Activated CD4-positive, CD25-positive, alpha-beta regulatory T cell treated with anti-CD3 and anti-CD28 coated beads, Interleukin-2, amount 50 U/mL, for 24 hours (primary cell): ENCODE measurements at places on chromosomes 4 and X.

GRCh38 chr4:137640838-137641158, 108.5 kb upstream of the PCDH18 start:
- no peak for ATAC-seq

- no peak for ATAC-seq
These were observed 66.3 kb downstream of the DCUN1D4 start for GRCh38 chr4:51909236-51909703.

DNA sequence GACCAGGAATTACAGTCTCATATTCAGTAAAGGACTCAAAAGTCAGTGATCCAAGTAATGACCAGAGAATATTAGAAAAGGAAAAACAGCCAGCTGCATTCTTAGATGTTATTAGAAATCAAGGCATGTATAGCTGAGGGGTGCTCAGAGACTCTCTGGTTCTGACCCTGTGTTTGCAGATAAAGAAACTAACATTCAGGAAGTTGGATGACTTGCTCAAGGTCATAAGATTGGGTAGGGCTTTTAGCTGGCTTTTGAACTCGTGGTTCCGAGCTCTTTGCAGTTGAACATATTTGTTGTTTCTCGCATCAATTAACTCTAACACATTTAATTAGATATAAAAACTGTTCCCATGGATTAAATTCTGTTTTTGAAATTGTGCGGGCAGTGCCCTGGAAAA, 62.5 kb upstream of the ENPP6 start:
- no peak for ATAC-seq

DNA sequence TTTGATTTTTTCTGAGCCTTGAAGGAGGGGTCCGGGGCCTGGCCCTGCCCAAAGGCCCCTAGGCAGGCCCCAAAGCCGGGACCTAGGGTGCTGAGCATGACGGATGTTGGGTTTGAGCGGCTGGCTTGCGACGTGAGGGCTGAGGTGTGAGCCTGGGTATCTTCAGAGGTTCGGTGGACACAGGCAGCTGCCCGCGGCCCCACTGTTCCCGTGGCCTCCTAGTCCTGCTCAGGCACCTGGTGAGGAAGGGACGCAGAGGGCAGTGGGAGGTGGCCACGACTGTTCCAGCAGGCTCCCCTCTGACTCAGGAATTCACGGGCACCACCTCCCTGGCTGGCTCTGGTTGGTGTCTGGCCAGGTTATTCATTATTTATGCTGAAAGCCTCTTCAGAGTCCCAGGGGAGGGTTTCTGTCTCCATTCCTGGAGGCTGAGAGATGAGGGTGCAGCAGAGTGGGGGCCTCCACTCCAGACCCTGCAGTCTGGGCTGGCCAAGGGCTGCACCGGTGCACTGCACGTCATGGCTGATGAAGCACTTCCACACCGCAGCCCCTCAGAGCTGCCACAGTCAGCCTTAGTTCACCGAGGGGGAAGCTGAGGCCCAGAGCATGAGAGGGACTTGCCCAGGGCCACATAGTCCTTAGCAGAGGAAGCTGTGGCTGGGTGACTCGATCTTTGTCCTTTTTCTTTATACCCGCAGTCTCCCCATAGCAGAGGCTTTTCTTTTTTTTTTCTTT, 2.2 kb downstream of the MSANTD1 start:
- ATAC-seq: peak; percentile 35

GRCh38 chr4:24912252-24913118, at the start of gene CCDC149:
CCDC149 (minus strand) TSS chr4:24913042; CDS start chr4:24912864, 178 bp downstream.
- ATAC-seq: no peak

GRCh38 chr4:113311047-113311446, 261.6 kb downstream of the ANK2 start:
- ATAC-seq: no peak

GRCh38 chrX:9298221-9298620, 166.6 kb upstream of the TBL1X start:
- no peak for ATAC-seq

DNA sequence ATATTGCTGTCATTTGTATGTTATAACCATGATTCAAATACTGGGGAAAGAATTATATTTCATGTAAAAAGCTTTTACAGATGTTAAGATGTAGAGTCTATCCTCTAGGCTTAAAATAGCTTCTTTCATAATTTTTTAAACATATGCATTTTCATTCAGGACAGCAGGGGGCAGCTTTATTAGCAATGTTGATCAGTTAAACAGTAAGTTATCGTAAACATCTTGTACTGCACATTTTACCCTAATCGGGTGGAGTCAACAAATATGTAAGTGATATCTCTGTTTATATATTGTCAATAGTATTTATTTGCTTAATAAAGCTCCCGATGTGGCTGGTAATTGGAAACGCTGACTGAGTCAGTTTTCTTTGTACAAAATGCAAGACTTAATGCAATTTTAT, 142.5 kb upstream of the MED14 start:
- ATAC-seq: no peak

GRCh38 chrX:3711331-3711917, 2.0 kb downstream of the PRKX start:
- ATAC-seq: no peak

GRCh38 chrX:39766085-39766726, 331.6 kb downstream of the BCOR start:
- ATAC-seq: peak; percentile 96

DNA sequence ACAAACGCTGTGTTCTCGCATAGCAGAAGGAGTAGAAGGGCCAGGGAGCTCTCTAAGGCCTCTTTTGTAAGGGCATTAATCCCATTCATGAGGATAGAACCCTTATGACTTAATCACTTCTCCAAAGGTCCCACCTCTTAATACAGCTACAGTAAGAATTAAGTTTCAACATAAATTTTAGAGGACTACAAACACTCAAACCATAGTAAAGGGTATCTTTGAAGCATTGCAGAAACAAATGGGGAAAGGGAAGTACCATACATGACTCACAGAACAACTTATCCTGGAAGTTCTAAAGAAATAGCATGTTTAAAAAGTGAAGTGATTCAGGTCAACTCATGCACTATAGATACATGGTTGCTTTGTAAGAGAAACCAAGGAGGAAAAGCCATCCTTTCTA, 680.8 kb downstream of the RPA4 start:
- no peak for ATAC-seq

- peak; percentile 90 for ATAC-seq
These were observed 85.4 kb downstream of the GPRIN3 start for GRCh38 chr4:89222170-89222569.

DNA sequence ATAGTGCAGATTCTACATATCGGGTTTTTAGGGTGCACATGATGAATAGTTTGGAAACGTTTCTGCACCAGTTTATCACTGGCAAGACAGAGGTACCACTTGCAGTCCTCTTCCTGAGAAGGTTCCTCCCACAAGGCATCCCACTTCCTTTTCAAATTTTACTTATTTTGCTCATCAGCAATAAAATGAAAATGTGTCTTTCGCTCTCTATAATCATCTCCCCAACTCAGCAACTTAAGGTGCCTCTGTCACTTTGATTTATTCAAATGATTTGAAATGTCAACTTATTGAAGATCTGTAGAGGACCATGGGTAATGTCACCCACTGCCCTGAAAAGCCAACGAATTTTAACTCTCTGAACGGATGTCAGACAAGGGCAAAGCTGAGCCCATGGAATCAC, 53.2 kb downstream of the VGLL1 start:
- ATAC-seq: no peak

DNA sequence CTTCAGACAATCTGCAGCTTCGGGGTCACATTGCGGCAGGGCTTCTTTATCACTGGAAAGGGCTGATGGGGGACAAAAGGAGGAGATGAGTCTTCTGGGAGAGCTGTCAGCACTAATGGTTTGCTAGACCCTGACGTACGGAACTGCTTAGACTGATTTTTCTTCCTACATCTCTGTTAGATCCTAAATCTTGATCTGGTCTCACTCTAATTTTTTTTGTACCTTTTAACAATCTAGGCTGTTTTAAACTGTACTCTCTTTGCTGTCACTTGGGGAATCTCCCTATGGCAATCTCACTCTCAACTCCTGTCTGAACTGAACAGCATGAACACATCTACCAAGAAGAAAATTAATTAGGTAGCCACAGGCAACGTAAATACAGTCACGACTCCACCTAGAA, 120.1 kb downstream of the SNCA start:
- ATAC-seq: no peak
